B cell (primary cell): ENCODE measurements at places on chromosomes 1 and 21. TPM values are rescaled to one million over a fixed set of nuclear protein-coding genes. Genes with fewer than 3 reads are reported as not detected.

Gene TMPRSS15
- not detected in 2 replicates for total RNA-seq

Gene GBP2
- total RNA-seq = 29.2 and 31.9 TPM in 2 replicates

Gene FAAH
- total RNA-seq = 5.6 and 10.0 TPM in 2 replicates

Gene PDE9A
- 3.5 and 5.8 TPM in 2 replicates for total RNA-seq

Gene ROR1
- total RNA-seq = 16.0 and 16.3 TPM in 2 replicates

Gene GLIS1
- not detected in 2 replicates for total RNA-seq

Gene SPRR4
- not detected in 2 replicates for total RNA-seq

DNA sequence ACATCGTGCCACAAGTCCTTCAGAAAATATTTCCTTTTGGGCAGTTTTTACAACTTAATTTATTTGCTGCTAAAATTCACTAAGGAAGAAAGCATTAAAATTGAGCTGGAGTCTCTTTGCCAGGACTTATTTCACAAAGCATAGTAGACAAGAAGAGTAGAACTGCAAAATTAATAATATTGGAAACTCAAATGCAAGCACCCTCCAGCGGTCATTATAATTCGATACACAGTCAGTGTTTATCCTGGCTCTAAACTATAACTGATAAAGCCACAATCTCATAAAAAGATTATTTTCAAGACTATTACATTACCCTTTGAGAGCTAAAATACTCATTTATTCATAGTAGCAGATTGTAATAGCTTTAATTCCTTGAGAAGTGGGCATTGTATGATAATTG, 655.4 kb downstream of the RWDD3 start:
- no peaks in the 10 kb centered on the region for H3K27me3 ChIP-seq
- no peaks in the 10 kb centered on the region for H3K36me3 ChIP-seq
- DNase-seq = no peak
- no peaks in the 10 kb centered on the region for H3K4me1 ChIP-seq
- no peak overlapping the region for H3K4me3 ChIP-seq
- no peak overlapping the region for H3K27ac ChIP-seq

GRCh38 chr1:205396967-205397616, 24.8 kb downstream of the LEMD1 start:
- H3K27ac ChIP-seq = no peak overlapping the region
- no peaks in the 10 kb centered on the region for H3K27me3 ChIP-seq
- peak; percentile 65 for DNase-seq
- H3K36me3 ChIP-seq = no peaks in the 10 kb centered on the region

DNA sequence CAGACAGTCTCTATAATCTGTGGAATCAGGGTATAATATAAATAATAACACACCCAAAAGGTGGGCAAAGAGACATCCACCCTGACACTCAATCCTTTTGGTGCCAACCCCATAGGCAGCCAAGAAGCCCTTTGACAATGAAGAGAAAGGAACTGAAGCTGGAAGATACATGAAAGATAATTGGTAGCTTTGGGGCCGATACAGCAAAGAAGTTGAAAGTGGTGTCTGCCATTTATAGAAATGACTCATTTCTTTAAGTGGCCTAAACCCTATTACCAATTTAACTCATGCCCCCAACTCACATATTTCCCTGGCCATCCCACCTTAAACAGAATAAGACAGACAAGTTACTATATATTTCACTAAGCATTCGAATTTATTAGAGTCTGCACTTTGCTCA, 167.0 kb downstream of the ZC3H11B start:
- no peak for DNase-seq
- H3K27ac ChIP-seq = no peak overlapping the region
- H3K4me3 ChIP-seq = no peak overlapping the region
- no peaks in the 10 kb centered on the region for H3K36me3 ChIP-seq
- H3K27me3 ChIP-seq = no peaks in the 10 kb centered on the region

DNA sequence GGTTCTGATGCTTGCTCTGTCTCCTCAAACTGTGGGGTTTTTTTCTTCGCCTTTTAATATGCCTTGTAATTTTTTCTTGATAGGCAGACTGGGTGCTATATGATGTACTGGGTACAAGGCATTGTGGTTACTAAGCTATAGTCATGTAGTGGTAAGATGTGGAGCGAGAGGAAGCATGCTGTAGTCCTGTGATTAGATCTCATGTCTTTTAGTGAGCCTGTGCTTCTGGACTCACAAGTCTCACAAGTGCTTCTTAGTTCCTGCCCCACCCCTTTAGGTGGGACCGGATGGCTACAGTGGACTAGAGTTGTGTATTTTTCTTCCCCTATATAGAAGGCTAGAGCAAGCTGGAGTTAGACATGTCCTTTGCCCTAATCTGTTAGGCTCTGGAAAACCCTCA, 178.7 kb downstream of the DNM3 start:
- no peaks in the 10 kb centered on the region for H3K4me1 ChIP-seq
- H3K36me3 ChIP-seq = no peaks in the 10 kb centered on the region
- no peaks in the 10 kb centered on the region for H3K27me3 ChIP-seq
- H3K27ac ChIP-seq = no peak overlapping the region

DNA sequence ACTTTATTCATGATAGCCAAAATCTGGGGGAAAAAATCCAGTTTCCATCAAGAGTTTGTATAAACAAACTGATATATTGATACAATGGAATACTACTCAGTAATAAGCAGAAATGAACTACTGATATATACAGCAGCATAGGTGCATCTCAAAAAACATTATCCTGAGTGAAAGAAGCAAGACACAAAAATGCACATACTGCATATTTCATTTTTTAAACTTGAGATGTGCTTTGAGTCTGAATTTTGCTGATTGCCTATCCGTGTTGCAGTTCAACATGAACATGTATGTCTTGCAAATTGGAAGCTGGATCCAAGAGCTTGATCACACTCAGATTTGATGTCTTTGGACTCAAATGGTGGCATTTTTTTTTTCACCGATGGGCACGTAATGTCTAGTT, 132.4 kb downstream of the TSEN15 start:
- no peak overlapping the region for H3K27ac ChIP-seq
- H3K36me3 ChIP-seq = no peaks in the 10 kb centered on the region
- no peak overlapping the region for H3K4me3 ChIP-seq
- no peak for DNase-seq

- no peaks in the 10 kb centered on the region for H3K36me3 ChIP-seq
- peaks cover 6% of the 10 kb centered on the region for H3K4me1 ChIP-seq
- no peak overlapping the region for H3K27ac ChIP-seq
- no peaks in the 10 kb centered on the region for H3K27me3 ChIP-seq
- no peak overlapping the region for H3K4me3 ChIP-seq
- DNase-seq = peak; percentile 80
Observed at GRCh38 chr1:161486806-161487741, 18.2 kb upstream of the FCGR2A start.

DNA sequence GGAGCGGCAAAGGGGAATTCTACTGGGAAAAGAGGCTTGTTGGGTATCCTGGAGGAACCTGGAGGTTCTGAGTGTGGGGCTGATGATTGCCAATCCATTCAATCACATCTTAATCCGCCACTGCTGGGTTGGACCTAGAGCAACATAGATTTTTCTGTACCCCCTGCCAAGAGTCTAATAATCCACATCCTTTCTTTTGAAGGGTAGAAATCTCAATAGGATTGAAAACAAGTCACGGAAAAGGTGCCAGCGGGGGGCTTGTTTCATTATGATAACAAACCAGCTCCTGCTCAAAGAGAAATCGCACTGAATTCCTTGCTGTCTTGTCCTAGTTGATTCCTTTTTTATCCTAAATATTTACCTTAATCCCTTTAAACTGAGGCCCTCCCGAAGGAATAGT, 528.5 kb downstream of the ADGRL2 start:
- DNase-seq = no peak
- H3K36me3 ChIP-seq = no peaks in the 10 kb centered on the region
- H3K4me1 ChIP-seq = no peaks in the 10 kb centered on the region
- H3K4me3 ChIP-seq = no peak overlapping the region
- no peak overlapping the region for H3K27ac ChIP-seq
- H3K27me3 ChIP-seq = no peaks in the 10 kb centered on the region

DNA sequence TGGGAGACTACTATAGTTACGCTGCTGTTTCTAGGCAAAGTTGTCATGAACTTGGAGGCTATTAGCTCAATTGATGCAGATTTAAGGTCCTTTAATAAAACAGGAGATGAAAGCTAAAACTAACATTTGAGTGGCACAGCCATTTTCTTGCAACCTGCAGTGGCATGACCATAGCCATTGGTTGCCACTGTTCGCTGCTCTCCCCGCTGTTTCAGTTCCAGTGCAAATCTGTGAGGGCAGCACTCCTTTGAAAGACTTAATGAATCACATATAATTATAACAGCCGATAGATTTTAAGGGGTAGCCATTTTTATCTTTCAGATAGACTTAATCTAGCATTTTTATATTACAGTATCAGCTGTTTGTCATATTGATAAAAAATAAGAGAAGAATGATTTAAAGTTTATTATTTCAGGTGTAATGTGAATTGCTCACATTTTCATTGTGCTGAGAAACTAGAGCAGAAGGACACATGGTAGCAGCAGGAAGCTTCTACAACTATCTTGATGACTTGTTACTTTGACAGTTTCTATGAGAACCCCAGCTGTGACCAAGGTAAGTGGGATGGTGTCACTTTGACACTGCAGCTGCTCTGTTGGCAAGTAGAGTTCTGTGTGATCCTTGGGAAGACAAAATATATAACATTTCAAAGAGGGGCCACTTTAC, 203.7 kb downstream of the PLA2G4A start:
- no peak overlapping the region for H3K27ac ChIP-seq
- H3K4me3 ChIP-seq = no peak overlapping the region
- H3K36me3 ChIP-seq = no peaks in the 10 kb centered on the region
- DNase-seq = no peak

GRCh38 chr1:178844436-178844835, 26.4 kb downstream of the ANGPTL1 start:
- H3K4me3 ChIP-seq = no peak overlapping the region
- H3K4me1 ChIP-seq = no peaks in the 10 kb centered on the region
- DNase-seq = no peak
- H3K27ac ChIP-seq = no peak overlapping the region
- no peaks in the 10 kb centered on the region for H3K27me3 ChIP-seq

- H3K27ac ChIP-seq = no peak overlapping the region
Observed at GRCh38 chr1:185679220-185679619, 55.0 kb upstream of the HMCN1 start.

DNA sequence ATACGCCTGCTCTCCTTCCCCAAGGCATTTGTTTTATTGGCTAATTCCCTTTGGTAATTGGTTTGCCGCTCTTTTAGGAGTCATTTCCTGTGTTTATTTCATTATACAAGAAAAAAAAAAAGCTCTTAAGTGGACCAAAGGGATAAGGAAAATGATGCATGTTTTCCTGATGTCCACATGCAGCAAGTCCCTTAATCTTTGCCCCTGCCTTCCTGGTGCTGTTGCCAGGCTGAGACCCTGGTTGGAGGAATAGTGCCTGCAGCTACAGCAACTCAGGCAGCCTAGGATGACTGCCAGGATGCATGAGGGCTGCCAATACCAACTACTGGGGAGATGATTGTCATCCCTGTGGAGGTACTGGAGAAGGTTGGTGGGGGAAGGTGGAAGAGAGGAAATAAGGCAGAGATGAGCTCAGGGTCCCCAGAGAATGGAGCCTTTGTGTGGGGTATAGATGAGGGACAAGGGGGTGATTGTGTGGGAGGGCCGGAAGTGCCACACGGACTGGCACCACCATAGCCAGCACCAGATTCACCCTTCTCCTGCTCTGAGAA, 6.1 kb upstream of the GATAD2B start:
- peak overlapping the region; percentile 48 for H3K27ac ChIP-seq
- H3K27me3 ChIP-seq = no peaks in the 10 kb centered on the region
- no peak overlapping the region for H3K4me3 ChIP-seq
- peaks cover 11% of the 10 kb centered on the region for H3K4me1 ChIP-seq

DNA sequence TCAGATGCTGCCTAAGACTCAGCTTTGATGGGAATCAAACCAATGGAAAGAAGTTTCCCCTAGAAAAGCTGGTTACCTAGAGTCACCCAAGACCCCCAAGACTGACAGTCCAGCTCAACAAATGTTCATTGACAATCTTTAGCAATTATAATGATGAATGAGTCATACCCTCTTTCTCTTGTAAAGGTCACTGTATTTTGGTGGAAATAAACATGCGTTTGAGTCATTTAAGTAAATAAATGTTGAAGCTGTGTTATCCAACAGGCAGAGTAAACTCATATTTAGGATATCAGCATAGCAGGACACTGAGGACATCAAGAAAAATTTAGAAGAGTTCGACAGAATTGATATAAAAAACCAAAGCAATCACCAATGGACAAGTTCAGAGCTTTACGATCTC, 295.9 kb downstream of the RGS7 start:
- no peak overlapping the region for H3K4me3 ChIP-seq
- no peaks in the 10 kb centered on the region for H3K4me1 ChIP-seq
- H3K36me3 ChIP-seq = no peaks in the 10 kb centered on the region

- no peak overlapping the region for H3K27ac ChIP-seq
- DNase-seq = no peak
- H3K4me3 ChIP-seq = no peak overlapping the region
Observed at GRCh38 chr1:182210417-182210816, 148.9 kb upstream of the ZNF648 start.

DNA sequence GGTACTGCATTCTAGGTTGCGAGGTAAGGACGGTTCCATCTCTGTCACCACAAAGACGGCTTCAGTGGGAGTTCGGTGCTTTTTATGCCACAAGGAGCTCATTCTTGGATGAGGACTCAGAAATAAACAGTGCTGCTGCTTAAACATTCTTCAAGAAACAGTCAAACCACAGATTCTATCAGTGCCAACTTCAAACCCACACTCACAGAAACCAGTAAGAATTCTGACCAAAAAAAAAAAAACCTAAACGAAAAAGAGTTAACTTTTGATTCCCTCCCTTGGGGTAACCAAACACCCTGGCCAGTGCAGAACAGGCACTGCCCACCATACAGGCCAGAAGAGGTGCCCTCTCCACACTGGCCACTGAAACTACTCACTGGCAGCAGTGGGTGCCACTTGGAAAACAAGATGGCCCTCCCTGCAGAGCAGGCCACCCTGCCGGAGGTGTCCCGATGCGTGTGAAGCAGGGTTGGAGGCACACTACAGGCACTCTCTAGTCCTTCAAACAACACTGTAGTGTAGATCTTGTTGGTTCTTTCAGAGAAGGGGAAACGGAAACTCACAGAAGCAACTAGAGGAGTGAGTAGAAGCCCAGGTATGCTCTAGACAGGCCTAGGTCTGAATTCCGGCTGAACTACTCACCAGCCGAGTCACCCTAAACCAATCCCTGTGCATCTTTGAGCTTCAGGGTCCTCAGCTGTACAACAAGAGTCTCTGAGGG, 87.3 kb upstream of the TLR5 start:
- no peak overlapping the region for H3K4me3 ChIP-seq
- H3K27me3 ChIP-seq = no peaks in the 10 kb centered on the region
- no peaks in the 10 kb centered on the region for H3K36me3 ChIP-seq
- H3K27ac ChIP-seq = no peak overlapping the region

DNA sequence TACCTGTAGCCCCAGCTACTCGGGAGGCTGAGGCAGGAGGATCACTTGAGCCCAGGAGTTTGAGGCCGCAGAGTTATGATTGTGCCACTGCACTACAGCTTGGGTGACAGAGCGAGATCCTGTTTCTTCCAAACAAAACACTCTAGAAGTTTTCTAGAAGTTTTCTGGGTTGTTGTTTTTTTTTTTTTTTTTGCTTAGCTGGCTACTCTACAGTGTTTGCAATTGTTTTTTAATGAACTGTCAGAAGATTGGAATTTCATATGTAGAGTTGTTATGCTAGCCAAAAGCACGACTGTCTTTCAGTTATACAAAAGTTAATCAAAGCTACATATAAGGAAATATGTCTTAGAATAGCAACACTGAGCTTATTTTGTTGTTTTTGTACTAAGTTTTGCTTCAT, 30.9 kb upstream of the NEXN start:
- DNase-seq = no peak
- no peaks in the 10 kb centered on the region for H3K4me1 ChIP-seq
- H3K27ac ChIP-seq = no peak overlapping the region
- no peaks in the 10 kb centered on the region for H3K36me3 ChIP-seq

GRCh38 chr1:6592865-6593593, 9.6 kb downstream of the KLHL21 start:
- no peak for DNase-seq
- no peak overlapping the region for H3K4me3 ChIP-seq
- H3K27me3 ChIP-seq = no peaks in the 10 kb centered on the region
- no peak overlapping the region for H3K27ac ChIP-seq
